ENCODE measurements at places on chromosomes 2 and 18. TPM values are rescaled to one million over a fixed set of nuclear protein-coding genes. Genes with fewer than 3 reads are reported as not detected.

CLEC4F gene
- total RNA-seq = not detected

UGT1A8 gene
- total RNA-seq = not detected

ERBB4 gene
- 0.22 TPM for total RNA-seq

ABCG5 gene
- not detected for total RNA-seq

CCDC148 gene
- 1.5 TPM for total RNA-seq

KIF5C gene
- 0.65 TPM for total RNA-seq
